ENCODE measurements at places on chromosomes 5 and 9.

- no peak for DNase-seq
These were observed 63.1 kb downstream of the SLC12A2 start for GRCh38 chr5:128146671-128147070.

GRCh38 chr9:104256031-104256695 is 162.1 kb downstream of the SMC2 start:
- no peak for DNase-seq

DNA sequence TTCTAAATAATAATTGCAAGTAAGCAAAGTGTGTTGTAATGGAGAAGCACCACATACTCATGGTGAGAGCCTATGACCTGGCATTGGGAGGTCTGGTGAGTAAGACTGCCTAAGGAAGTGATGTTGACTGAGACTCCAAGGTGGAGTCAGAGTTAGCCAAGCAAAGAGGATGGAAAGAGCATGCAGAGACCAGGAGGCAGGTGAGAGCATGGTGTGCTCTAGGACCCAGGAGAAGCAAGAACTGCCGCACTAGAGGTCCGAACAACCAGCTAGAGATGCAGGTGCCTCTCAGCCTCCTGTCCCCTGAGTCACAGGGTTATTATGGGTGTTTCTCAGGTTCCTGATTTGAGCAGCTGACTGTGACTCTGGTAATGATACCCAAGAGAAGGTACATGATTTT is 27.3 kb downstream of the ANP32B start:
- DNase-seq = no peak

GRCh38 chr9:137128862-137129455 is 10.0 kb upstream of the GRIN1 start:
- DNase-seq = no peak

- no peak for DNase-seq
These were observed 1378.7 kb upstream of the C9orf72 start for GRCh38 chr9:28951945-28952344.

- DNase-seq = no peak
These were observed 71.5 kb downstream of the CAMK4 start for GRCh38 chr5:111295649-111296048.

DNA sequence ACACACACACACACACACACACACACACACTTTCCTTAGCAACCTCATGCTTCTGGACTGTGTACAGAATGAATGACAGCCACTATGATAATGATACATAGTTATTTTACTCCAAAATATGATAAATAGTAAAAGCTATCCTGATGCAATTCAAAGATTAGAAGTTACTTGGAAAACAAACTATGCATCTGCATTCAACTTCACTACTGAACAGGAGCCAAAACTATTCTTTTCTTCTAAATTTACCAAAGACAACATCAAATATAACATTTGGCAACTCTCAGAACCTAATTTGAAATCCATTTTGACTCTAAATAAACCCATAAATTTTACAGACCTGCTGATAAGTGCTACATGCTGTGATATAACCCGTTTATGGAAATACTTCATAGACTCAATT is 33.3 kb downstream of the GLIS3 start:
- DNase-seq = no peak

DNA sequence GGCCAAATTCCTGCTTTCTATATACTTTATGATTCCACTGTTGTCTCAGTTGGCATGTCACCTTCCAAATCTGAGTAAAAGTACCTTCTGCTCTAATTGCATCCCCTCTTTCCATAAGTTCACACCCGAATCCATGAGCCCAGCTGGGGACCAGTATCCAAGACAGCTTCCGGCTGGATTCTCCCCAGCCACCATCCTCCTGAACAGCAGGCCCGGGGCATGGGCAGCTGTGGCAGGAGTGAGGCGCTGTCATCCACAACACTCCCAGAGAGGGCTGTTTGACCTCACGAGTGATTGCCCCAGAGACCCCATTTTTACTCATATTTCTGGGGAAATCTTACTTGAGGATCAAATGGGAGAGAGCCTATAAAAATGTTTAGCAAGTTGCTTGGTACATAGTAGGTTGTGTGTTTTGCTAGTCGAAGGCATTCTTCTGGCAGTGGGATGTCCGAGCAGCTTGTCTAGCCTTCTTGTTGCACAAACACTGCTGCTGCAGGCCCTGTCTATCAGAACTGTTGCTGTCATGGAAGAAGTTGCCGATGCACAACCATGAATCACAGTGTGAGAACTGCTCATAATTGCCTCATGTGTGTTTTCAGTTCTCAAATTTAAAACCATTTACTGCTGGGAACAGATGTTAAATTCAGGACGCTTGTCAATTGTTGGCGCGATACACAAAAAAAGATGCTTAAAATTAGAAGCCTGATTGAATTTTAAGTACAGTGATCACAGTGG is 93.8 kb downstream of the HSPA4 start:
- no peak for DNase-seq

DNA sequence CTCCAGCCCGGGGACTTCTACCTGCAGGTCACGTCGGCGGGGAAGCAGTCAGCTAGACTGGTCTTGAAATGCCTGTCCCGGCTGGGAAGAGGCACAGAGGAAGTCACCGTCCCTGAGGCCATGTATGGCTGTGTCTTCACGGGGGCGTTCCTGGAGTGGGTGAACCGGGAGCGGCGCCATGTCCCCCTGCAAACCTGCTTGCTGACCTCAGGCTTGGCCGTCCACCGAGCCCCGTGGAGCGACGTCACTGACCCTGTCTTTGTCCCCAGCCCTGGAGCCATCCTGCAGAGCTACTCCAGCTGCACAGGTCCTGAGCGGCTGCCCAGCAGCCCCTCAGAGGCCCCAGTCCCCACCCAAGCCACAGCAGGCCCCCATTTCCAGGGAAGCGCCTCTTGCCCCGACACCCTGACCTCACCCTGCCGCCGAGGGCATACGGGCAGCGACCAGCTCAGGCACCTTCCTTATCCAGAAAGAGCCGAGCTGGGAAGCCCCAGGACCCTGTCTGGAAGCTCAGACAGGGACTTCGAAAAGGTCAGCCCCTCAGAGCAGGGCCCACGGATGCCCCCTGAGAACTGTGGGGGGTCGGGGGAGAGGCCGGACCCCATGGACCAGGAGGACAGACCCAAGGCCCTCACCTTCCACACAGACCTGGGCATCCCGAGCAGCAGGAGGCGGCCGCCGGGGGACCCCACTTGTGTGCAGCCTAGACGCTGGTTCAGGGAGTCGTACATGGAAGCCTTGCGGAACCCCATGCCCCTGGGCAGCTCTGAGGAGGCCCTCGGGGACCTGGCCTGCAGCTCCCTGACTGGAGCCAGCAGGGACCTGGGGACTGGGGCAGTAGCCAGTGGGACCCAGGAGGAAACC is 47.8 kb downstream of the PLEKHG4B start:
- DNase-seq = no peak

- DNase-seq = no peak
These were observed 453.3 kb downstream of the DIRAS2 start for GRCh38 chr9:90189306-90189705.

GRCh38 chr5:40483316-40483715 is 196.4 kb upstream of the PTGER4 start:
- DNase-seq = no peak

DNA sequence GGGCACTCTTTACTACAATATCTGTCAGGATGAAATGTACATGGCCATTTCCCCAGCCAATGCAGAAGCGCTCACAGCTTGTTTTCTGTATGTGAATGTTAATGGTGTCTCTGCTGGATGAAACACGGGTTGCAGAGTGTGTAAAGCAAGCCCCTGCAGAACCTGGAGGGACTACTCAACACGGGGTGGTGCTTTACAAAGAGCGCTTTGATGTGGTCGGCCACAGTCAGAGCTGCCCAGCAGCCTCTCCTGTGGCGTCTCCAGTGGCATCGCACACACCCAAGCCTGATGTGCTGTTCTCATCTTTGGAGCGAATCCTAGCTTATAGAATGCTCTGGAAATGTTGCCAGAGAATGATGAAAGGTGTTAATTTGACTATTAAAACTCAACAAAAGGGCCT is 162.7 kb upstream of the NFIL3 start:
- DNase-seq = no peak
